Adipocyte (in vitro differentiated cells): ENCODE measurements at places on chromosomes 12 and 14.

DNA sequence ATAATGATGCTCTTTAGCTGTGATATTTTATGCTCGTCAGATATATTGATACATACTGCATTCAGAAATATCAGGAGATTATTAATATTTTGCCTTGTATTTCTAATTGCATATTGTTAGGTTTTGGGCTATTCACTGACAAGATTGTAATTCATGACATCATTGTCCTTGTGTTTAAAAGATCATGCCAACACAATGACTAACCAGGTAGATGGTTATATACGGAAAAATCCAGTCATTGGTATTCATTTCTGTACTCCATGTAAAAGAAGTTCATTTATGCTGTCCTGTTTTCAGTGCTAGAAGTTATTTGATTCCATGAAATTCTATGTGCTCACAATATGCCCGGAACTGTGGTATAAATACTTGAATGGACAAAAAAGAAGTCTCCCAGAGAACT lies 107.5 kb downstream of the KITLG start:
- DNase-seq: peak; percentile 41

- no peak for DNase-seq
These were observed 15.3 kb upstream of the BCL7A start for GRCh38 chr12:122006186-122006926.

DNA sequence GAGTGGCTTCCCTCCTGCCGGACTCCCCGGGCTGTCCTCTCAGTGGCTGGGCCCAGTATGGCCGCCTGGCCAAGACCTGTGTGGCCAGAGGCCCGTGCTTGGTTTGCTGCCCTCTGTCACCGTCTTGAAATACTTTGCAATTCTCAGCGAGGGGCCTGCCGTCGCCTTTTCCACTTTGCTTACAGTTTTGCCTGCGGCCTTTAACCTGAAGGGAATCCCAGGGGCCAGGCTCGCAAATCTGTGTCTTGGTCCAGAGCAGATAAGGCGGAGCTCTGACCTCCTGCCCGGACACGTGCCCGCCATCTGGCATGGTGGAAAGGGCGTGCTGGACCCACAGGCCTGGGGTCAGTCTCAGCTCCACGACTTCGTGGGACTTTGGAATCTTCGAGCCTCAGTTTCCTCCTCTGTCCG lies 10.9 kb upstream of the AMN start:
- DNase-seq: no peak

DNA sequence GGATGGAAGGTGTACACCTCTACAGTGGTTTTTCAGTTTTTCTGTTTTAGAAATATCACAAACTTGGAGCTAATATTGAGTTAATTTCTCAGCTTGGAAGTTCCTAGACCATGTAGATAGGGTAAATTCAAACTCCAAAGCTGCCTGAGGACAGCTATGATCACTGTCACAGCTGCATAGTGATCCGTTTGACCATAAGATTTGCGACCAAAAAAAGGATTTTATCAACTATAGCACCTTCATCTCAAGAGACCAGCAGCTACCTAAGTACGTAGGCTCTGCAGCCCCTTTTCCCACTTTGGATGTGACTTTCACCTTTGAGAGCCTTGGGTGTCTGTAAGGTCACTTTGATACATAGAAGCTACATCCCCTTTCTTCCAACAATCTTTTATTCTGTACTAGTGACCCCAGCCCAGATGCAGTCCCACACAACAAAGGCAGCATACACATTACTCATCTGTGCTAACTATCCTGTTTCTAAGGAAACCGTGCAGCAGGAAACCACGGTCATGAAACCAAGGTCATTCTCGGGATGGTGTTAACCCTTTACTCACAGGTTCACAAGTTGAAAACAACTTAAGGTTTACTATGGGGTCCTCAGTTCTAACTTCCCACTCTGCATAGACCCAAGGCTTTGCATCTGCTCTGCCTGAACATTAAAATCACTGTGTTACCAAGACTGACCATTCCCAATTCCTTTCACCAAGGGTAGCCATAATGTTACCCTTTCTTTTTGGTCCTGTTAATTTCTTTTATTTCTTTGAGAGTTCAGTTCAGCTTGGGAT lies 75.4 kb downstream of the IFT81 start:
- peak; percentile 55 for DNase-seq

DNA sequence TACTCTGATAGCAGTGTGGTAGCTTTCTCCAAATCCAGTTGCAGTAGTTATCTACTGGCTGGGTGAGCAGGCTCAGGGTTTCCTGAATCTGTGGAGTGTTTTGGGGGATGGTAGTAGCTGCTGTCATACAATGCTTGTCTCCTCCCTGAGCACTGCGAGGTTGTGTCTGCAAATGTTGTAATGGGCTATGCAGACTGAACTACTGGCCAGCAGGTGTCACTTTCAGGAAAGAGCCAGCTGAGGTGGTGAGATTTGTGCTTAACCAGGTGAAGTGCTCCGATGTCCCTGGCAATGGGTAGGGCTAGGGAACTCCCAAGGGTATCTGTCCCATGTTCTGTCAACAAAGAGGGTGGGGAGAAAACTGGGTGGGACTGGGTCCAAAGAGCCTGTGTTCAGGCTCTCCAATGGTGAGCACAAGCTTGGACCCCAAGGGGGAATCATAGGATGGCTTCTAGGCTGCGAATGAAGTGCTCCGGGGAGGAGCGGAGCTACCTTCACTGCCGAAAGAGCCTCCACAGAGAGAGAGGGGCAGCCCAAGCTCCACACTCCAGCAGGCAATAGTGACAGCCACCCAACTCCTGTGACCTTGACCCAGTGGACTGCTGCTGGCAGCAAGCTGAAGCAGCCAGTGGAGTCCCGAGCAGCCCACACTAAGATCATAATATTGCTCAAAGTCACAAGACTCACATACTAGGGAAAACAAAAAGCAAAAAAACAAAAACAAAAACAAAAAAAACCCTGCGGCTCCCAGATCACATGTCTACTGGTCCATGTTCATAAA lies 1324.0 kb upstream of the USP15 start:
- DNase-seq: no peak

GRCh38 chr12:44526655-44527182 lies 349.4 kb downstream of the NELL2 start:
- no peak for DNase-seq

DNA sequence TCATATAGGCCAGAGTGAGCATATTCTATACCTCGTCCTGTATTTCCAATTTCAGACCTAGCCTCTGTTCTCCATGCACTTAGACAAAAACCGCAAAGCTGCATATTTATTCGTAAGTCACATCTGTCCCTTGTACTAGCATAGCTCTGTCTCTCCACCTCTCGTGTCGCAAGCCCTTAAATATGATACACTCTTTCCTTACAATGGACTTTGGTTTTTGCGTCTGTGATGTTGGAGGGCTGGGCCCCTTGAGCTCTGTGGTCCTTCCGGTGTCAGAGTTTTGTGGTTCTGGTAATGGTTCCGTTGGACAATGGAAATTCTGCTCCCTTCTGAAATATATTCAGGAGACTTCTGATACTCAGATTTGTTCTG lies 11.3 kb downstream of the PRKCH start:
- DNase-seq: no peak

DNA sequence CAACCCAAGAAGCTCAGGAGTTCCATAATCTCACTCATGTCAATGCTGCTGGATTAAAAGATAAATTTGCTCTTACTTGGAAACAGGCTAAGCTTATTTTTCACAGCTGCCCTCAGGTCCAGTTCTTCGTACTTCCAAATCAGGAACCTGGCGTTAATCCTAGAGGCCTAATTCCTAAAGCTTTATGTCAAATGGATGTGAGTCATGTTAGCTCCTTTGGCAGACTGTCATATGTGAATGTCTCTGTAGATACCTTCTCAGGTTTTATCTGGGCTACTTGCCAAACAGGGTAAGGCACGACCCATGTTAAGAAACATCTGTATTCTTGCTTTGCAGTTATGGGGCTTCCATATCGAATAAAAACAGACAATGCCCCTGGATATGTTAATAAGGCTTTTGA lies 504.6 kb downstream of the ALG10 start:
- DNase-seq: peak; percentile 0

GRCh38 chr14:88962356-88962755 lies 137.9 kb downstream of the TTC8 start:
- no peak for DNase-seq

DNA sequence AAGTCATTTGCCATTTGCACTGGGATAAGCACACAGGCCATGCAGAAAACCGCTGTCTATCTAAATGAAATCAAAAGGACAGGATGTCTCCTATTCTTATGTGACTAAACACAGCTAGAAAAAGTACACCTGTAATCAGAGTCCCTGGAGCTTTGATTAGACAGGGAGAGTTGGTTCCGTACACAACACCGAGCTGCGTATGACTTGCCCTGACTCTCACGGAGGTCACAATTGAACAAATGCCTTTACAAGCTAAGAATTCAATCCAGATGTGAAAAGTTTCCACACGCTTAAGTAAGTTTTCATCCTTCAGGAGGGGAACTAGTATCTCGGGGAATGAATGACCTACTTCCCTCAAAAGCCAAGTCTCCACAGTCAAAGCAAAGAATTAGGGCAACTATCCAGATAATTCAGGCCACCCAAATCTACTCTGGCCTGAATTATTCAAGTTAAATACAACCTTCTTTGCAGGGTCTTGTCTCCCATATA lies 67.5 kb downstream of the RTN1 start:
- DNase-seq: no peak

- DNase-seq: peak; percentile 81
These were observed 54.6 kb downstream of the TTC8 start for GRCh38 chr14:88879022-88879421.

DNA sequence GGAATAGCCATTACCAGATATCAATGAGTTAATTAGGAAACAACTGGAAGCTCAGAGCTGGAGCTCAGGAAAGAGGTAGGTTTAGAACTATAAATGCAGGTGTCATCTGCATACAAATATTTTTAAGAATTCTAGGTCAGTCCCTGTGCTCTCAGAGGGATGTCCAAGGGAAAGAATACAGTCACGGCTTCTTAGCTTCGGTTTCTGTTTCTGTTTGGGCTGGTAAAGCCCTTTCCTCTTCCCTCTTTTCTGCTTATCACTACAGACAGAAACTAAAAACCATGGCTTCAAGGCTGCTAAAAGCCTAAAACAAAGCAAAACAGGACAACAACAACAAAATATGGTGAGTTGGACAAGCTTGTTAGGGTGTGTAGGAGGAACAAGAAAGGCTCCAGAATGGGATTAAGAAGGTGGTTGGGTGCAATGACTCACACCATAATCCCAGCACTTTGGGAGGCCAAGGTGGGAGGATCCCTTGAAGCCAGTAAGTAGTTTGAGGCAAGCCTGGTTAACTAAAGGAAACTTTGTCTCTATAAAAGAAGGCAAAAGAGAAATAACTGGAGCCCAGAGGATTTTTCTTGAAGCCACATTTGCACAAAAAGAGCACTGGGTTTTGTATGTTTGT lies 113.0 kb downstream of the SEC23A start:
- no peak for DNase-seq

DNA sequence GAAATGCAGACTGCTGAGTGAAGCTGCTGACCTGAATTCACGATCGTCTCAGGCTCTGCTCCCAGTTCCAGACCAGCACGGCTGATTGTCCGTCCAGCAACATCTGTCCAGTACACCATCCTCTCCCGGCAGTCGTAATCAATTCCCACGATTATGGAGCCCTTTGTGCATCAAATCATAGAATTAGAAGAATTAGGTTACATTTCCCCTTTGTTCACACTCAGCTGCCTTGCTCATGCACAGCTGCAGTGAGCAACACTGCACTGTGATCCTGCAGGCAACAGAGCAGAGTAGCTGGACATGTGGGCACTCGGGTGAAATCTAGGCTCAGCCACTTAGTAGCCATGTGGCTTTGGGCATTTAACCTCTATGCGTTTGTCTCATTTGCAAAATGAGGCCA lies 22.2 kb downstream of the RTRAF start:
- DNase-seq: no peak

DNA sequence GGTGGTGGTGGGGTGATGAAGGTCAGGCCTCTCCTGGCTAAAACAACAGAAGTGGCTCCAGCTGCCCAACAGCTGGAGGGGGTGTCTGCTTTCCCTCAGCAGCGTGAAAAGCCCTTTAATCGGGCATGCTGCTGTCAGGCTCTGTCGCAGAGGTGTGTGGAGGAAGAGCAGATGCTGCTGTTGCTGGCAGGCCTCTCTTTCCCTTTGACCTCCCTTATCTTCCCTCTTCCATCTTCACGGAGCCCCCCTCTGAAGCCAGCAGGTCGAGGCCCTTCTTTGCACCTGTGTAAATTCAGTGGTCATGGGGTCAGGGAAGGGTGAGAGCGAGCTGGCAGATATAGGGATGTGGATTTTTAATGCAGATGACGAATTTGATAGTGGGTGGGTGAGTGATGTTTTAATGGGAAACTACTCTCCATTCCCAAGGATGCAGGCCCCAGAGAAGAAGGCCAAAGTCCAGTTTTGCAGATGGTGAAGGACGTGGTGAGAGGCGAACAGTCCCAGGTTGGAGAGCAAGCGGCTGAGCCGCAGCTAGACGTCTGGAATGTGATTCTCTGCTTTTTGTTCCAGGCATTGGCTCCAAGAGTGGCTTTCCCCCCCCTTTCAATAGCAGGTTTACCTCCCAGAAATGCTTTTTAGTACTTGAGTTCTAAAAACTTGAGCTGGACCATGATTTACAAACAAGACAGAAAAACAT lies 64.0 kb downstream of the SMOC1 start:
- DNase-seq: no peak
